ENCODE measurements at places on chromosomes 13 and 19. TPM values are rescaled to one million over a fixed set of nuclear protein-coding genes. Genes with fewer than 3 reads are reported as not detected.

Gene FCGBP
- total RNA-seq: 0.21 TPM

Gene DZIP1
- total RNA-seq: 45.0 TPM

Gene ZNF878
- 0.38 TPM for total RNA-seq

Gene NOTCH3
- 200 TPM for total RNA-seq

Gene IFI30
- not detected for total RNA-seq

DNA sequence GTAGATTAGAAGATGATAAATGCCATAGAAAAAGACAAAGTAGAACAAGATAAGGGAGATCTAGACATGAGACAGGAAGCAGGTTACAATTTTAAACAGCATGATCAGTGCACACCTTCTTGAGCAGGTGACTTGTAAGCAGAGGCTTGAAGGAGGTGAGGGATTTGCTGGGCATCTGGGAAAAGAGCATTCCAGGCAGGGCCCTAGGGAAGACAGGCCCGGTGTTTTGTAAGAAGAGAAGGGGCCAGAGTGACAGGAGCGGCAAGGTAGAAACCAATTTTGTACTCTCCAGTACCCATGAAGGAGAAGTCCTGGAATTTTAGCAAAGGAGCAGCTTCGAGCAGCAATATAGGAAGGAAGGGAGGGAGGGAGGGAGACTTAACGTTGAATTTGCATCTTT is 296.5 kb downstream of the MZT1 start:
- no peak overlapping the region for H3K4me3 ChIP-seq
- no peak for DNase-seq
- H3K27ac ChIP-seq: no peak overlapping the region
- H3K4me1 ChIP-seq: no peaks in the 10 kb centered on the region
- no peaks in the 10 kb centered on the region for H3K36me3 ChIP-seq

- H3K27ac ChIP-seq: no peak overlapping the region
- no peaks in the 10 kb centered on the region for H3K27me3 ChIP-seq
- H3K4me1 ChIP-seq: peaks cover 7% of the 10 kb centered on the region
These were observed 136.0 kb downstream of the KDM4B start for GRCh38 chr19:5104871-5105351.

DNA sequence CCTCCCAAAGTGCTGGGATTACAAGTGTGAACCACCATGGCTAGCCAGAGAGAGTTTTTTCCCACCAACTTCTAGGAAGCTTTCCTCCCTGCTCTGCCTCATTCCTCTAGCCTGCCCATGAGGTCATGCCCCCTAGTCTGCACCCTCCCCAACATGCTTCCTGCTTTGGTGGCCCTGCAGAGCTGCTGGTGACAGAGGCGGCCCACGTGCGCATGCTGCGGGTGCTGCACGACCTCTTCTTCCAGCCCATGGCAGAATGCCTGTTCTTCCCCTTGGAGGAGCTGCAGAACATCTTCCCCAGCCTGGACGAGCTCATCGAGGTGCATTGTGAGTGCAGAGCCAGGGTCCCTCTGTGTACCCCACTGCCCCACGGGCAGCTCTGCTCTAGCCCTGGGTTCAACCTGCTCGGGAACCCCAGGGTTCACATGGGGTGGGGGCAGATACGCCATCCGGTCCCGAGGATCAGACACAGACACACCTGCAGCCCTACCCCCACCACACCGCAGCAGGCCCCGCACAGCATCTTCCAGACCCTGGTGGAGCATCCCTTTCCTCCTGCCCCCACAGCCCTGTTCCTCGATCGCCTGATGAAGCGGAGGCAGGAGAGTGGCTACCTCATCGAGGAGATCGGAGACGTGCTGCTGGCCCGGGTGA is 18.9 kb downstream of the ARHGEF1 start:
- no peaks in the 10 kb centered on the region for H3K27me3 ChIP-seq
- peaks cover 43% of the 10 kb centered on the region for H3K36me3 ChIP-seq
- no peak overlapping the region for H3K27ac ChIP-seq
- DNase-seq: no peak
- H3K4me1 ChIP-seq: no peaks in the 10 kb centered on the region

DNA sequence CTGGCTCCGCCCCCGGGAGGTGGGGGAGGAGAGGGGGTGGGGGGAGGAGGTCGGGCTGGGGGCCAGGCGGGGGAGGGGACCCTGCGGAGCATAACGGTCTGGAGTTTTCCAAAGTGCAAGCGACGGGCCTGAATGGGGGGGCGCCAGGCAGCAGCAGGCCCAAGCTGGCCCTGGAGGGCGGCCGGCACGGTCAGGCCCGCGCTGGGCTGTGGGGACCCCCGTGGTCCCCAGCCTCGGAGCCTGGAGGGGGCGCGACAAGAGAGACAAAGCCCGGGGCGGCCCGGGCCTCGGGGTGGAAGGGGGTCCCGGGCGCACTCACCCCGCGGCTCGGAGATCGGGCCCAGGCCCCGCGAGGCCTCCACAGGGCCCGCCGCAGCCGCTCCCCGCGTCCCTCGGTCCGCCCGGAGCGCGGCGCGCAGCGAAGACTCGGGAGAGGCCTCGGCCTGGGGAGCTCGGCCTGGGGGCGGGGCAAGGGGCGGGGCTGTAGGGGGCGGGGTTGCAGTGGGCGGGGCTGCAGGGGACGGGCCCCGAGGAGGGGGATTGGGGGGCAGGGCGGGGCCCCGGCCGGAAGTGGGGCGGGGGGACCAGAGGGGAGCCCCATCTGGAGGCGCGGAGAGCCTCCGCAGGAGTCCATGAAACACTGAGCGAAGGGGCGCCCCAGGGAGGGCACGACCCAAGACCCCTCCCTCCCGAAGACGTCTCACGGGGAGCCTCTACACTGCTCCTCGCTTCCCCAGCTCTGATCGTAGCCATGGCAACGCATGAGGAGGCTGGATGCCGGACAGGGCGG is 47.6 kb downstream of the PTPRS start:
- no peaks in the 10 kb centered on the region for H3K36me3 ChIP-seq
- peak; percentile 91 for DNase-seq
- H3K4me3 ChIP-seq: peak overlapping the region; percentile 83

GRCh38 chr19:15417699-15418098 is 1.1 kb downstream of the AKAP8L start:
- peaks cover 11% of the 10 kb centered on the region for H3K36me3 ChIP-seq
- H3K4me1 ChIP-seq: peaks cover 43% of the 10 kb centered on the region
- H3K27me3 ChIP-seq: no peaks in the 10 kb centered on the region
- peak overlapping the region; percentile 98 for H3K4me3 ChIP-seq
- DNase-seq: no peak

DNA sequence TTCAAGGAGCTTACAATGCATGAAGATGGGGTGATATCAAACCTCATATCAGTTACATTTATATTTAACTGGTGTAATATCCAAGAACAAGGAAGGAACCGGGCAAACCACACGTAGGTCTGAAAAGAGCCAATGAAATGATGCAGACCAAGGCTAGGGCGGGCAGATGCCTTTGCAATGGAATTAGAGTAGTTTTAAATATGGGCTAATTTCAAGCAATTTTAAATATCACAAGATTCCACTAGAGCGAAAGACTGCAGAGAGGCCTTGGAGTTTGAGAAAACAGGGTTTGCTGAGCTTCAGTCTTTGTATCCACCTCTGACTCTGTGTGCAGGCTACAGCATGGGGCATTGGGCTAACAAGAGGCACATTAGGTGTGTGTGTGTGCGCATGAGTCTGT is 53.9 kb upstream of the ZNF536 start:
- H3K4me1 ChIP-seq: no peaks in the 10 kb centered on the region
- no peaks in the 10 kb centered on the region for H3K27me3 ChIP-seq
- H3K36me3 ChIP-seq: no peaks in the 10 kb centered on the region
- H3K4me3 ChIP-seq: no peak overlapping the region

DNA sequence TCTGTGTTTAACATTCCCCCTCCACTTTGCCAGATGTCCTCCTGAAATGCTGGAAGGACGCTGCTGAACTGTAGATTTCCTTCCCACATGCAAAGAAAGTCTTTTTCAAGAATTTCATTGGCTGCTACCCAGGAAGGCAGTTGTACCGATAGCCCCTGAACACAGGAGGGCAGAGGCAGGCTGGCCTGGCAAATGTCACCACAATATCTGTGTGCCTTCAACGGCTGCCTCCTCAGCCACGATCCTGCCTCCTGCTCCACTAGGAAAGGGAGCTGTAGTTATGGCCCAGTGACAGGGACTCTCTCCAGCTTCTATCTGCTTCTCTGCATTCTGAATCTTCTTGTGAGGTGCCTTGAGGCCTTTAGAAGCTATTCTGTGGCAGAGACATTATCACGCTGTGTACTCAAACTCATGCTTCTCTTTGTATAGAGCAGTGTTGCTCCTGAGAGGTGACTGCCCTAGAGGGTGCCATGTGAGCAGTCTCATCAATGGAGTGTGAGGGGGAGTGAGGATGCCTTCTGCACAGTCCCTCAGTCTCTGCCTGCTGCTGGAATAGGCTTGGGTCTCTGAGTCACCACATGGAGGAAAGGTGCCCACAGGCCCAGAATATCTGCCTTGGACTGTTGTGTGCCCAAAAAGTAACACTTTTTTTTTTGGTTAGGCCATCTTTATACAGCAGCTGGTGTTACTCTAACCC is 279.8 kb downstream of the DNAJC15 start:
- DNase-seq: no peak
- H3K4me3 ChIP-seq: no peak overlapping the region
- H3K36me3 ChIP-seq: peaks cover 2% of the 10 kb centered on the region
- peak overlapping the region; percentile 79 for H3K27ac ChIP-seq

DNA sequence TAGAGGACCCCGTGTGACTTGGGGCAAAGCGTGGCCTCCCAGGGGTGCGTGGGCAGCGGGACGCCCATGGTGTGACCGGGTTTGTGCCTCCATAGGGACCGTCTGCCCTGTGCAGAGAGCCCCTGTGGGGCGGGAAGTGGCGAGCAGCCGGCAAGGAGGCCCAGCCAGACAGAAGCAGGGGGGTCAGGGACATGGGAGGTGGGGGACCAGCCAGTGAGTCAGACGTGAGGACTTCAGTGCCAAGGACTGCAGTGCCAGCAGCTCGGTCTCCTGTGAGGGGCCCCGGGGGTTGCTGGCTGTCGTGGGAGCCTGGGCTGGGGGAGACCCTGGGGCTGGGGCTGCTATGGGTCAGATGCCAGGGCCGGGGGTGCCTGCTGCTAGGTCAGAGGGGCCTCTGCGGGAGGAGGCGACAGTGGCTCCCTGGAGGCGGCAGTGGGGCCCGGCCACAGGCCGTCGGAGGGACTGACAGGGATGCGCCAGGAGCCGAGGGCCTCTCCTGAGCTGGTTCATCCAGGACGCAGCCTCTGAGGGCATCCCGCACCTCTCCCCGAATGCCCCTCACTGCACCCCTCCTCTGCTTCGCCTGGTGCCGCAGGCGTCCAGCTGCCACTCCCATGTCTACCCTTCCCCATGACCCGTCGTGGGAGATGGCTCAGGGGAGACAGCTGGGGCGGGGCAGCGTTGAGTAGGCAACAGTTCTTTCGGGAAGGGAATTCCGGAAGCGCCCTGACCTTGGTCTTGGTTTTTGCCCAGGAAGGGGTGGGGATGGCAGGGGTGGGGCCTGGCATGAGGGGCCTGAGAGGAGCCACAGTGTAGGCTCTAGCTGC is 80.0 kb downstream of the KDM4B start:
- peaks cover 44% of the 10 kb centered on the region for H3K4me1 ChIP-seq
- no peaks in the 10 kb centered on the region for H3K27me3 ChIP-seq
- peak; percentile 92 for DNase-seq
- H3K36me3 ChIP-seq: peaks cover 4% of the 10 kb centered on the region

- peaks cover 8% of the 10 kb centered on the region for H3K36me3 ChIP-seq
- no peaks in the 10 kb centered on the region for H3K27me3 ChIP-seq
- H3K4me3 ChIP-seq: no peak overlapping the region
- H3K4me1 ChIP-seq: peaks cover 5% of the 10 kb centered on the region
These were observed 1.8 kb downstream of the FBXW9 start for GRCh38 chr19:12694641-12695040.

DNA sequence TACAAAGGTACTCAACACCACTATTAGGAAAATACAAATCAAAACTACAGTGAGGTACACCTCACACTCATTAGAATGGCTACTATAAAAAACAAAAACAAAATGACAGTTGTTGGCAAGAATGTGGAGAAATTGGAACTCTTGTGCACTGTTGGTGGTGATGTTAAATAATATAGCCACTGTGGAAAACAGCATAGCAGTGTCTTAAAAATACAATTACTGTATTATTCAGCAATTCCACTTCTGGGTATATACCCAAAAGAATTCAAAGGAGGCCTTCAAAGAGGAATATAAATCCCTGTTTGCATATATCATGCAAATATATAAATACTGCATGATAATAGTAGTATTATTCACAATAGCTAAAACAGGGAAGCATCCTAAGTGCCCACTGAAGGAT is 66.8 kb downstream of the CDK8 start:
- no peak for DNase-seq
- no peak overlapping the region for H3K4me3 ChIP-seq
- peaks cover 2% of the 10 kb centered on the region for H3K36me3 ChIP-seq
- no peaks in the 10 kb centered on the region for H3K27me3 ChIP-seq
- peaks cover 26% of the 10 kb centered on the region for H3K4me1 ChIP-seq
- no peak overlapping the region for H3K27ac ChIP-seq

DNA sequence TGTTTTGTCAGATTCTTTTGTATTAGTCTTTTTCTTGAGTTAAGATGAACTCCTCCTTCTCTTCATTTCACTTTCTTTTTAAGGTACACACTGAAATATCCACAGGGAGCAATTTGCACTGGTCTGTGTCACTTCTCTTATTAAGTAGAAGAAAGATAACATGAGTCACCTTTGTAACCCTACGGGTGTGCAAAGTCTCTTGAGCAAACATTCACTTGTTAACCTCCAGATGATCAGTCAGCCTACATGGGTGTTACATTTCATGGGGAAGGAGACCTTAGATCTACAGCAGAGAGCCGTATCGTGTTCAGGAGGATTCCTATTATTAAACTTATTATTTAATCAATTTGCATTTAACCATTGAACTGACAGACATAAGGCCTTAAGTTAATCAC is 5.1 kb downstream of the ZNF507 start:
- H3K36me3 ChIP-seq: peaks cover 45% of the 10 kb centered on the region
- peaks cover 44% of the 10 kb centered on the region for H3K4me1 ChIP-seq
- H3K27ac ChIP-seq: no peak overlapping the region

DNA sequence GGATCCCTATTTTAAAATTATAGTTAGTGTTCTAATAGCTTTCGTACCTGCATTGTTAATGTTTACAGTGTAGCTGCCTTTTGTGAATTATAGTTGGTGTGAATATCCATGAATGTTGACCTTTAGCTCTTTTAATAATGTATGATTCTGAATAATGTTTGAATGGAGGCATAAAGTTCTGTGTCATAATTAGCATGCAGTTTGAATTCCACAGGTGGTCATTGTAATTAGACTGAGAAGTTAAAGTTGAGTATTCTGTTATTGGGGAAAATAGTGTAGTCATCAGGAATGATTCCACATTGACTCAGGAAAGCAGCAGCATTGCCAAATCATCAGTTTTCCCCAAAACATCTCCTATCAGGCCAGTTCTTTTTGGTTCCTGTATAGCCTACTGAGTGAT is 12.1 kb downstream of the GPR18 start:
- no peak for DNase-seq
- H3K4me1 ChIP-seq: no peaks in the 10 kb centered on the region
- no peak overlapping the region for H3K4me3 ChIP-seq
- H3K27me3 ChIP-seq: no peaks in the 10 kb centered on the region
- H3K36me3 ChIP-seq: peaks cover 24% of the 10 kb centered on the region

DNA sequence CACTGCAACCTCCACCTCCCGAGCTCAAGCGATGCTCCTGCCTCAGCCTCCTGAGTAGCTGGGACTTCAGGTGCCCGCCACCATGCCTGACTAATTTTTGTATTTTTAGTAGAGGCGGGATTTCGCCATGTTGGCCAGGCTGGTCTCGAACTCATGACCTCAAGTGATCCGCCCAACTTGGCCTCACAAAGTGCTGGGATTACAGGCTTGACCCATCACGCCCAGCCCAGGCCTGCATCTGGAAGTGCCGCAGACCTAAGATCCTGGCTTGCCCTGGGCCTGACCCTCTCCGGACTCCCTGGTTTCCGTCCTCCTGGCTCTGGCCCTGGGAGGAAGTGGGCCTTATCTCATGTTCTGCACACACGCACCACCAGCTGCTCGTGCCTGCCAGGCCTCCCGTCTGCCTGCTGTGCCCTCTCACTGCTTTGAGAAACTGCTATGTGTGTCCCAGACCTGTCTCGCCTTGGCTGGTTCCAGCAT is 4.7 kb upstream of the PTGIR start:
- no peak overlapping the region for H3K4me3 ChIP-seq
- H3K36me3 ChIP-seq: no peaks in the 10 kb centered on the region
- H3K27me3 ChIP-seq: peaks cover 3% of the 10 kb centered on the region
- DNase-seq: no peak
